ENCODE measurements at places on chromosomes 3 and 15. TPM values are rescaled to one million over a fixed set of nuclear protein-coding genes. Genes with fewer than 3 reads are reported as not detected.

Gene PSTPIP1
- 102 TPM for total RNA-seq

DNA sequence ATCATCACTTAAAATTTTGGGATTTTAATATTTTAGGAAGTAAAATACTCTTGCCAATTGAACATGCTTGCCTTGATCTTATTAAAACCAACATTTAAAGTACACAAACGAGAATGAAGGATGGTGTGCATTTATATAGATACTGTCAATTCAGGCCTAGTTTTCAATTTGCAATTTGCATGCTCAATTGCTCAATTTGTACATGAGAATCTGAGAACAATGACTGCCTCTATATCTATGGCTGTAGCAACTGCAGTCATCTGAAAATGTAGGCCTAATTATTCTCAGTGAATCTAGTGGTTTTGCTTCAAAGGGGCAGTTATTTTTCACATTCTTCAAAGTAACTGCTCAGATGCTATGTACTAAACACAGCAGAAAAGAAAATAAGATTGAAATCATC, 18.8 kb downstream of the ZBBX start:
- no peak overlapping the region for H3K27ac ChIP-seq
- no peaks in the 10 kb centered on the region for H3K36me3 ChIP-seq
- no peak for DNase-seq
- H3K4me1 ChIP-seq = no peaks in the 10 kb centered on the region
- H3K27me3 ChIP-seq = no peaks in the 10 kb centered on the region

- no peaks in the 10 kb centered on the region for H3K27me3 ChIP-seq
- H3K27ac ChIP-seq = no peak overlapping the region
- no peaks in the 10 kb centered on the region for H3K36me3 ChIP-seq
- H3K4me1 ChIP-seq = peaks cover 3% of the 10 kb centered on the region
- no peak for DNase-seq
These were observed 291.3 kb upstream of the ZPLD1 start for GRCh38 chr3:102143536-102143935.

Gene CHRNA7
- total RNA-seq = not detected

- H3K27ac ChIP-seq = no peak overlapping the region
- H3K27me3 ChIP-seq = peaks cover 2% of the 10 kb centered on the region
- DNase-seq = no peak
These were observed 169.1 kb downstream of the WDR72 start for GRCh38 chr15:53590380-53590779.

Gene CPNE4
- not detected for total RNA-seq

GRCh38 chr15:39850436-39850835, 67.8 kb upstream of the FSIP1 start:
- no peak overlapping the region for H3K4me3 ChIP-seq
- no peak for DNase-seq
- H3K27me3 ChIP-seq = peaks cover 10% of the 10 kb centered on the region
- no peaks in the 10 kb centered on the region for H3K36me3 ChIP-seq

DNA sequence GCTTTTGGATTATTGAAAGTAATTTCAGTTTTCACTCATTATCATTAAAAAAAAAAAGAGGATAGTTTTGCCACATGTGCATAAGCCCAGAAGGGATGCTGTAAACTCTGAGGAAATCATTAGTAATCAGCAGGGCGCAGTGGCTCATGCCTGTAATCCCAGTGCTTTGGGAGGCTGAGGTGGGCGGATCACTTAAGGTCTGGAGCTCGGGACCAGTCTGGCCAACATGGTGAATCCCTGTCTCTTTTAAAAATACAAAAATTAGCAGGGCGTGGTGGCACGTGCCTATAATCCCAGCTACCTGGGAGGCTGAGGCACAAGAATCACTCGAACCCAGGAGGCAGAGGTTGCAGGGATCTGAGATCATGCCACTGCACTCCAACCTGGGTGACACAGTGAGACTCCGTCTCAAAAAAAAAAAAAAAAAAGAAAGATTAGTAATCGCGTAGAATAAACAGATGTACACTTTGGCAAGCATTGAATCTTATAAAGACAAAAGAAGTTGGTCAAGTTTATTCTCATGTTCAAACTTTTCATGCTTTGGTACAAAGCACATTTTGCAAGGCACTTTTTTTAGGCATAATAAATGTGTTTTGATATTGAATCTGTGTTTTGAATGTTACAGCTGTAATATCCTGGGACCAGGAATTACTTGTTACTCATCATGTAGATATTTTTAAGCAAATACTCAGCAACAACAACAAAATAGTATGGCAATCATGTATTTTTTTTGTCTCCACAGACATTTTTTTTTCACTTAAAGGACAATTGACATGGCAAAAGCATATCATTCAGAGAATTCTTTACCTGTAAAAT, 93.2 kb upstream of the AGTR1 start:
- no peak for DNase-seq
- no peak overlapping the region for H3K4me3 ChIP-seq
- no peaks in the 10 kb centered on the region for H3K27me3 ChIP-seq
- H3K36me3 ChIP-seq = no peaks in the 10 kb centered on the region

GRCh38 chr15:85993116-85993515, 86.6 kb upstream of the AGBL1 start:
- no peak overlapping the region for H3K27ac ChIP-seq
- H3K4me1 ChIP-seq = no peaks in the 10 kb centered on the region
- no peak for DNase-seq
- no peaks in the 10 kb centered on the region for H3K36me3 ChIP-seq

Gene UROC1
- total RNA-seq = not detected

Gene SSR3
- total RNA-seq = 128 TPM

DNA sequence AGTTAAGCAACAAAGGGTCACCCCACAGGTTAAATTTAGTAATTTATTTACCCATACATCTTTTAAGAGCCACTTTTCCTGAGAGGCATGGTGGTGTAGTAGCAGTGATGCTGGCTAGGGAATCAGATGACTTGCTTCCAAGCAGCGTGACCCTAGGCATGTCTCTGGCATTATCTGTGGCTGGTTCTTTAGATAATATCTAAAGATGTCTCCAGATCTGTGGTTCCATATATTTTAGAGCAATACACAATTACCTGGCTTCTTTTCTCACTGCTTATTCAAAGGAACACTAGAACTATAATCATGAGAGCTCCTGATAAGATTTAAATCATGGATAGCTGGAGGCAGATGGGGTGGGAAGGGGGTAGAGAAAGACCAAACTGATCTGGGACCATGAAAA, 21.1 kb upstream of the MEIS2 start:
- no peaks in the 10 kb centered on the region for H3K36me3 ChIP-seq
- no peak for DNase-seq
- H3K4me1 ChIP-seq = no peaks in the 10 kb centered on the region
- H3K4me3 ChIP-seq = no peak overlapping the region

DNA sequence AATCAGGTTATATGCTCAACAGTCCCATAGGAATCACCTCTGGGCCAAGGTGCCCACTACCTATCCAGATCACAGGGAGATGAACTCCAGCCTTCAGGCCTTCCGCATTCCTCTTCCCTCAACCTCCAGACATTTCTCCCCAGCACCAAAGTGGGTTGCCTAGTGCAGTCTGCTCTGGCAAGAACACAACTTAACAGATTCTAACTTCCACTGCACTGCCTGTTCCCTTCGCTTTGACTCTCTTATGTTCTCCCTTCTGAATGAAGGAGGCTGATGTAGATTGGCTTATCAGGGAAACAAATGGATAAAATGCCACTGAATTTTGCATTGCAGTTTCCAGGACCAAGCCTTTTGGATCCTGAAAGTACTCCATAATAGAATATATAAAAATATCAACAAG, 106.3 kb downstream of the SRGAP3 start:
- H3K36me3 ChIP-seq = no peaks in the 10 kb centered on the region
- no peak for DNase-seq
- H3K27ac ChIP-seq = no peak overlapping the region
- no peaks in the 10 kb centered on the region for H3K4me1 ChIP-seq

DNA sequence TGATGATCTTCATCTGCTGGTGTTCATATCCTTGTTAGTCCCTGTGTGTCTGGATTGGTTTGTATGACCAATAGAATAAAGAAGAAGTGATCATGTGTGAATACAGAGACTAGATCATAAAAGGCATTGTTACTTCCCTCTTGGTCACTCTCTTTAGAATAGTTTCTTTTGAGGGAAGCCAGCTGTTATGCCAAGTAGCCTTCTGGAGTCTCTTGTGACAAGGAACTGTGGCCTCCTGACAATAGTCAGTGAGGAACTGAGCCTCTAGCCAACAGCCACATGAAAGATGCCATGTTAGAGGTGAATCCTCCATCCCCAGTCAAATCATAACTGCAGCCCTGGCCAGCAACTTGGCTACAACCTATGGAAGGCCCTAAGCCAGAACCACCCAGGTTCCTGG, 63.0 kb upstream of the SMAD3 start:
- no peaks in the 10 kb centered on the region for H3K36me3 ChIP-seq
- no peaks in the 10 kb centered on the region for H3K27me3 ChIP-seq
- no peak overlapping the region for H3K4me3 ChIP-seq
- no peak overlapping the region for H3K27ac ChIP-seq

DNA sequence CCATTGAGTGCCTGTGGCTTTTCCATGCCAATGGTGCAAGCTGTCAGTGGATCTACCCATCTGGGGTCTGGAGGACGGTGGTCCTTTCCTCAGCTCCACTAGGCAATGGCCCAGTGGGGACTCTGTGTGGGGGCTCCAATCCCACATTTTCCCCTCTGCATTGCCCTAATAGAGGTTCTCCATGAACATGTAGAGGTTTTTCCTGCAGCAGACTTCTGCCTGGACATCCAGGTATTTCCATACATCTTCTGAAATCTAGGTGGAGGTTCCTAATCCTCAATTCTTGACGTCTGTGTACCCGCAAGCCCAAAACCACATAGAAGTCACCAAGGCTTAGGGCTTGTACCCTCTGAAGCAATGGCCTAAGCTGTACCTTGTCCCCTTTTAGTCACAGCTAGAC, 703.1 kb downstream of the MCTP2 start:
- H3K36me3 ChIP-seq = no peaks in the 10 kb centered on the region
- no peaks in the 10 kb centered on the region for H3K27me3 ChIP-seq
- no peaks in the 10 kb centered on the region for H3K4me1 ChIP-seq
- no peak overlapping the region for H3K4me3 ChIP-seq
- no peak overlapping the region for H3K27ac ChIP-seq

DNA sequence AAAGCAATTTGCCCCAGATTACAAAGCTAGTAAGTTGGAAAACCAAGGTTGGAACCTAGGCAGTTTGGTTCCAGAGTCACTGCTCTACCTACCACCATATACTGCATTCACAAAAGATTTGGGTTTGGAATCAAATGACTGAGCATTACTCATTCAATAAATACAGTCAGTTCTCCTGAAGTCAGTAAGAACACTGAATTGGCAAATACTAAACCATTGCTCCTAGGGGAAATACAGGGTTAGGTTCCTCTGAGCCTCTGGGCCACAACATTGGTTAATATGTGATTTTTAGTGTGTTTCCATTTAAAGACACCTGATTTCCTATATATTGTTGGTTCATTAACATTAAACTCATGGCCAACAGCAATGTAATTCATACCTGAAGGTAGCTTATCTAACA, 2.1 kb upstream of the EIF5A2 start:
- H3K36me3 ChIP-seq = peaks cover 5% of the 10 kb centered on the region
- H3K27me3 ChIP-seq = no peaks in the 10 kb centered on the region
- peaks cover 22% of the 10 kb centered on the region for H3K4me1 ChIP-seq
- DNase-seq = no peak
- H3K27ac ChIP-seq = no peak overlapping the region

Measured in activated naive CD4-positive, alpha-beta T cell treated with anti-CD3 and anti-CD28 coated beads for 36 hours (primary cell).